ENCODE measurements at places on chromosomes 3 and 15.

GRCh38 chr15:57005244-57005643, 86.8 kb downstream of the TCF12 start:
- DNase-seq: no peak

GRCh38 chr3:160941885-160942494, 163.2 kb downstream of the B3GALNT1 start:
- peak; percentile 79 for DNase-seq

GRCh38 chr3:80043226-80043625, 275.4 kb upstream of the ROBO1 start:
- no peak for DNase-seq

DNA sequence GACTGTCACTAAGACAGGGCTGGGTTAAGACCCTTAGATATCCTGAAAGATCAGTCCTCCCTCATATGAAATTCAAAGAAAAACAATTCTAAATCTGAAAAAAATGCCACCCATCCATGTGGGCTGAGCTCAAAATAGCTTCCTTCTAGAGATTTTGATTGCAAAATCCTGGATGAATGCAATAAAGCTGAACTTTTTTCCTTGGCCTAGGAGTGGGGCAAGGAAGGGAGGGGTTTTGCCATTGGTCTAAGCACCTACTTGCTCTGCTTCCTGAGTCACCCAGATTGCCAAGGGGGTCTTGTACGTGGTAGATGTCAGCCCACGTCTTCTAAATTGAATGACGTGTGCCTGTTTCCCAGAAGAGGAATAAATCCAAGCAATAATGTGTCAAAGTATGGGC, 15.3 kb upstream of the SMAD3 start:
- peak; percentile 80 for DNase-seq

GRCh38 chr15:28931828-28932227, 46.1 kb downstream of the APBA2 start:
- DNase-seq: no peak

GRCh38 chr15:31584195-31584594, 257.6 kb downstream of the KLF13 start:
- DNase-seq: no peak

DNA sequence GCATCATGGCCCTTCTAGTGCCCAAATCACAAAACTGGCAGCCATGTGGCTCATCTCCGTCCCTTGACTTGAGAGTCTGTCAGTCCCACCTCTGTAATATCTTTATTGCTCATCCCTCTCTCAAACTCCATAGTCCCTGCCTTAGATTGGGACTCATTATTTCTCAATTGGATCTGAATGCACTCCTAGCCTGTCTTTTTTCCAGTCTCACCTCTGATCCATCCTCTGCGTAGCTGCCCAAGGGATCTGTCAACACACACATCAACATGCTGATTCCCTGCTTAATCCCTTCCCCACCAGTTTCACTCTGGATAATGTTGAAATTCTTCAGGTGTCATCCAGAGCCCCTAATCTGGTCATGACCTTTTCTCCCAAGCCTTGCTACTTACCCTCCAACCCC, 39.3 kb downstream of the NMNAT3 start:
- no peak for DNase-seq

GRCh38 chr3:149494022-149494758, 19.7 kb downstream of the TM4SF4 start:
- peak; percentile 86 for DNase-seq

DNA sequence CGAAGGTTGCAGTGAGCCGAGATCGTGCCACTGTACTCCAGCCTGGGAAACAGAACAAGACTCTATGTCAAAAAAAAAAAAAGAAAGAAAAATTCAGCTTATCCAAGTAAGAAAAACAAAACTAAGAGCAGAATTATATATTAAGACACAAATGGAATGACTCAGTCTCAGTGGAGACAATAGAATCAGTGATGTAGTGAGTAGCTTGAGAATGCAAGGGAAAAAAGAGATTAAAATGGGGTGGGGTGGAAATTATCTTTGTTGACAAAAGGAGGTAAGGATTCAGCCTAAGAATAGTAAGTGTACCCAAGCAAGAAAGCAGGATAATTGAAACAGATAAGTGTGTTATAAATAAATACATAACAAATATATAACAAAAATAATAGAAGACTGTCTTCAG, 70.7 kb downstream of the BLM start:
- DNase-seq: peak; percentile 62

- peak; percentile 3 for DNase-seq
These were observed 530.2 kb downstream of the SOX2 start for GRCh38 chr3:182241766-182242488.

DNA sequence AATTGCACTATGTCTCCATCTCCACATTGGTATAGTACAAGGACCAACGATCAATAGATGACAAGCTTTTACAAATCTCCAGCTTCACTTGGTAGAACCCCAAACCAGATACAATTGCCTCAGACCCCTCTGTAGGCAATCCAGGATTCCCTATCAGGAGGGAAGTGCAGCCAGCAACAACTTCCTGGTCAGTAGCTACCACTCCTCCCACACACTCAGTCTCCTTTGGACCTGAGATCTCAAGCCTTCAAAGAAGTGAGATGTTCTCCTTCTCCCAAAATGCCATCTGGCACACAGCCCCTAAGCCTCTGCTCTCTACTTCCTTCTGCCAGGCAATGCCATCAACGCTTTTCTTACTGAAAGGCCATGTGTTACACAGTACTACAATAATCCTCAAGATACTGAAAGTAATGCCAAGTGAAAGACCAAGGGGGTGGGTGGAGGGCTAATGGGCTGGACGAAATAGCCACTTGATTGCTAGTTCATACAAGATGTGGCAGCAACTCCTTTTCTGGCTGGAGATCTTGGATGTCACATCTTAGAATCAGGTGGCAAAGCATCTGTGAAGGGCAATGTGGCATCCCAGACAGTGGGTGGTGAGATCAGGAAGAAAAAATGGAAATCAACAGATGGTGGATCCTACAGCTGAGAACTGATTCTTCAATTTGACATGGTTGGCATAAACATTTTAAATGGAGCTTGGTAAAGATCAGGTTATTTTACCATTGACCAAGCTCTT, 75.3 kb upstream of the ACP3 start:
- DNase-seq: no peak

GRCh38 chr3:196631682-196632045, 7.8 kb upstream of the NRROS start:
- DNase-seq: no peak

DNA sequence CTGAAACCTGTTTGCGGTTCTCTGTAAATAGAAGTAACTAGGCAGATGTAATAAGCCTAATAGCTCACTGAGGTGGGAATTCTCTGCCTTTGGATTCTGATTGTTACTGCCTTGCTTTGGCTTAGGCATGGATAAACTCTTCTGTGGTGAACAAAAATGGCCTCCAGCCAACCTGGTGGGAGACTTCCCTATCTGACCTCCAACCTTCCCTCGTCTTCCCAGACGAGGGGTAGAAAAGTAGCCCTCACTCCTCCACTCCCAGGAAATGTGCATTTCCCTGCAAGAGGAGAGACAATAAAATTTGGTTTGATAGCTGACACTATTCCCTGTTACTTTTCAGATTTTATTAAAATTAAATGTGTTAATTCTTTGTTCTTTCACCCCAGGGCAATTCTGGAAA, 606 bp upstream of the CD96 start:
- no peak for DNase-seq

DNA sequence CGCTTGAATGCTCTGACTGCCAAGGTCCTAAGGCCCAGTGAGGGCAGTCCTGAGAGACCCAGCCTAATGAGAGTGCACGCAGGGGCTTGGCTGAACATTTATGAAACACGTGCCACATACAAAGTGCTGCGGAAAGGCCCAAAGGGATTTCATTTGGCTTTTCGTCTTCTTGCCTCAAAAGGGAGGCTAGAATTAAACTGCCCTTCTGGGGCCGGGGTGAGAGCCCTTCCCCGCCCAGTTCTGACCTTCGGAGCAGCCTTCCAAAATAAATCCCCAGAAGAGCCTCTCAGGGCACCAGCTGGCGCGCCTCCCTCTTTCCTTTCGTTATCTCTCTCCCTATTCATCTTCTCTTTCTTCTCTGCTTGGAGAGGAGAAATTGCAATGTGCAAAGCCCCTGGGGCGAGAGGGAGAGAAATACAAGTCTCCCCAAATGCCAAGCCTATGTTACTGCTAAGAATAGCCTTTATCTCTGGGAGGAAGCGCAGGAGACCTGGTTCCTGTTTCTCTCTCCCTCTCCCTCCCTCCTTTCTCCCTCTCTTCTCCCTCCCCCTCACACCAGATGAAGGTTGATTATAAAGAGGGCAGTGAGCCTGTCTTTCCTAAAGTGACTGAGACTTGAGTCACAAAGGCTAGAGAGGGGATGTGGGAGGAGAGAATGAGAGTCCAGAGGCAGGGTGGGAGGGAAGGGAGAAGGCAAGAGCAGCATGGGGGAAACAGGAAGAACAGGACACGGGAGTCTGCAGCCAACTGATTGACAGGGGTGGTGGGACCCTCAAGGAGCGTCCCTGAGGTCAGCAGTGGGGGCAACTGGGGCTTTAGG, 36.7 kb upstream of the NDUFB4 start:
- DNase-seq: peak; percentile 82

- DNase-seq: no peak
These were observed at the start of gene VWA5B2 for GRCh38 chr3:184229394-184230080. Gene VWA5B2, plus strand, starts transcription at chr3:184229585. Its CDS starts 944 bp downstream, at chr3:184230529.

DNA sequence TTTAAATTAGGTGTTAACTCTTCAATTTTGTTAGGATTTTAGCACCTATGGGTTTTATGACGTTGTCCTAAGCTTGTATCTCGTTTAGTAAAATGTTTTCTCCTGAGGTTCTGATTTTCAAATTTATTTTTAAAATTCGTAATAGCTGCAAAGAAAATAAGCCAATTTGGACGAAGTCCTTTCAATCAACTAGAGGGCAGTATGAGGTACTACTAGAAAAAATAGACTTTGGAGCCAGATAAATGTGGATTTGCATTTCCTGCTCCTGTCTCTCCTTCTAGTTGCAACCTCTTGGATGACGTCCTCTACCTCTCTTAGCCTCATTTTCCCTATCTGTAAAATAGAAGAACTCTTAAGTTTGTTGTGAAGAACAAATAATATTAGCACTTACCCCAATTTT, 81.1 kb downstream of the SLTM start:
- DNase-seq: no peak

DNA sequence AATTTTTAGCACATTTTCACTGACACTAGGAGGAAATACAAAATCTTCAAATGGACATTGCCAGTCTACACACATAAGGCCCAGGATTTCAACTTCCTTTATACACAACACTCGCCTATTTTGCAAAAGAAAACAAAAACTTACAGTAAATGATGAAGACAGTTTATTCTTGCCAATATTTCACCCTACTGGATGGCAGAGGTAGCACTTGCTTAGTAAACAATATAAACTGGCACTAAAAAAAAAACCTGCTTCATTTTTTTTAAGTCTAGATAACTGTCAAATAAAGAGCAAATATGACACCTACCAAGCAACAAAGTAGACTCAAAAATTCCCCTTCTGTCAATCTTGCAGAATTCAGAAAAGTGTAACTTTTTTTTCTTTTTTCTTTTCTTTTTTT, 204.0 kb downstream of the VPS13C start:
- DNase-seq: no peak

- DNase-seq: no peak
These were observed 42.7 kb downstream of the ALCAM start for GRCh38 chr3:105409364-105409763.

GRCh38 chr3:157117206-157117605, 42.7 kb downstream of the CCNL1 start:
- DNase-seq: no peak

Measured in cardiac fibroblast (primary cell).